Stimulated activated CD4-positive, alpha-beta T cell treated with anti-CD3 and anti-CD28 coated beads, TNF-alpha, amount 100 ng/mL, for 4 hours (primary cell): ENCODE measurements at places on chromosomes 7 and 10.

- no peak for DNase-seq
Observed at GRCh38 chr10:95532536-95532935, 28.6 kb downstream of the SORBS1 start.

DNA sequence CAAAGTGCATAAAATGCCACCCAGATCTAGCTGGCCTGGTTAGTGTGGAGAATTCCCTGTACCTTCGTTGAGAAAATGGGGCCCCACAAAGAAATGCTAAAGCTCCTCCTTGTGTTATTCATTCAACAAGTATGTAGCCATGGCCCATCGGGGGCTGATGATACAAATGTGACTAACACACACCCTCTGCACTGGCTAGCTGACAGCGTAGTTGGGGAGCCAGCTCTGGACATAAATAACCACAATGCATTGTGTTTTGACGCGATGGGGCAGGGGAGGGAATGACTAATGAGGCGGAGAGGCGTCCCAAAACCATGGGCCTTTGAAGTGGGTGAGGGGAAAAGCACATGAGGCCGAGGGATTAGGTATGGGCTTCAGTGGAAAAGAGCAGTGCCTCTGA lies 28.2 kb upstream of the ASL start:
- DNase-seq, result no peak

DNA sequence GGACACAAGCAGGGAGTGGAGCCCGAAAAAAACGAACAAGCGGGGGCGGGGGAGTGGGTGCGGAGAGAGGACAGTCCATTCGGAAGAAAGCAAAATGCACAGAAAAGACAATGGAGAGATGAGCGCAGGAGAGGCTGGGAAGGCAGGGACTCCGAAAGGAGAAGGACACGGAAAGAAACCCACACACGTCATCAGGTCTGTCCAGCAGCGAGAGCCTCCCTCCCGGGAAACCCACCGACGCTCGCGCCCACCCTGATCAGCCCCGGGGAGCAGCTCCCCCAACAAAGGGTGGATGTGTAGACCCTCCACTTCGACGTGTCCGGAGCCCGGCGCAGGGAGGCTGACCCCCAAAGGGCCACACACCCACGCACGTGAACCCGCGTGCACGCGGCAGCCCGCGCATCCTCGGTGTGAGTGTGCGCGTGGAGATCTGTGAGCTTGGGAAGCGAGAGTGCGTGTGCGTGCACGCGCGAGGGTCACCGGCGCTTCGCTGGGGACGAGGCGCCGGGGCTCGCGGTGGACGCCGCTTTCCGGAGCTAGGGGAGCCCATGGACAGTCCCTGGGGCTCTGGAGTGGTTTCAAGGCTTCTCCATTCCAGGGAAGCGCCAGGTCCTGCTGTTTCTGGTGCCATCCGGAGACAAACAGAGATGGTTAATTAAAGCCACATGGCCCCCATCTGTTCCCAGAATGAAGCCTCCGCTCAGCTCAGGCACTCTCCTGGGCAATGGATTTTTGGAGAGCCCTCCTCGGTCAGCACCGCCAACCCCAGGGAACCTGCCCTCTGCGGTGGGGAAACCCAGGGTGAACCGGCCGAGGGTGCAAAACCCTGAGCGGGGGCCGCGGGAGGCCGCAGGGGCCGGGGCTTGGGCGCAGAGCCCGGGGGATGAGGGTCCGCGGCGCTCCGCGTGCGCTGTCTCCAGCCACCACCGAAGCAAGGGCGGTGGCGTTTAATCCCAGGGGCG lies 916 bp downstream of the LAMB1 start:
- DNase-seq, result no peak

DNA sequence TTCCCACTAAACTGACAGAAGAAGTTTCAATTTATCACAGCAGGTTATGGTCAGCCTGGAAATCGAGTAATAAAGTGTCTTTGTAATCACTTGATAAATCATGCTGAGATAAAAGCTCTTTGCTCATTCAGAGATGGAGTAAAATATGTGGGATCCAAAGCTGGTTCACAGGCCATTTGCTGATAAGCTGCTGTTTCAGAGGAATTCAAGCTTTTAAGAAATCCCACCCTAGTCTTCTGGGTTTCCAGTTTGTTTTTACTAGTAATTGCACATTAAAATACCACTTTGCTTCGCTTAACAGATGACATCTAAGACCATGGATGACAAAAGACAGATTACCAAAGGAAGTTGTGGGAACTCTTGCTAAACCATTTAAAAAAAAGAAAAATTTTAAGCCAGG lies 37.4 kb upstream of the CDK6 start:
- no peak for DNase-seq

GRCh38 chr10:6058682-6059475 lies 3.3 kb downstream of the IL2RA start:
- DNase-seq, result no peak
